ENCODE measurements at places on chromosomes 7 and 10. TPM values are rescaled to one million over a fixed set of nuclear protein-coding genes. Genes with fewer than 3 reads are reported as not detected.
A peak's percentile ranks its signal among the peaks of the same experiment; 100 is the strongest.

ARPC1B gene
- 821 TPM for polyA plus RNA-seq

GDF2 gene
- not detected for polyA plus RNA-seq

DNA sequence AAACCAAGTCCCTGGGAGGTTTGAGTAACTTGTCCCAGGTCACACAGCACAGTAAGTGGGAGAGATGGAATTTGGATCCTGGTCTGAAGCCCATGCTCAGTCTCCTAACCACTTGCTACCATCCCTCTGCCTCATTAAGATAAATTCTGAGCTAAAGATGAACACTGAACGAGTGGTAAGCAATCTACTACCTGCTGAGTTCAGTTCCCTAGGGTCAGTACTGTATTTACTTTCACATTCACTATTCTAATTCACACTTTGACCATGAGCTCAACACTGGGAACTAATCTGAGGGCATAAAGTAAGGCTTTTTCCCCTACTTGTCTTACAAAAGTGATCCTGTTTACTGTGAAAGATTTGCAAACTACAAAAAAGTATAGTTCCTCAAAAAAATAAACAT is 2.4 kb downstream of the UROS start:
- DNase-seq, result no peak

PLXNA4 gene
- 0.05 TPM for polyA plus RNA-seq

DNA sequence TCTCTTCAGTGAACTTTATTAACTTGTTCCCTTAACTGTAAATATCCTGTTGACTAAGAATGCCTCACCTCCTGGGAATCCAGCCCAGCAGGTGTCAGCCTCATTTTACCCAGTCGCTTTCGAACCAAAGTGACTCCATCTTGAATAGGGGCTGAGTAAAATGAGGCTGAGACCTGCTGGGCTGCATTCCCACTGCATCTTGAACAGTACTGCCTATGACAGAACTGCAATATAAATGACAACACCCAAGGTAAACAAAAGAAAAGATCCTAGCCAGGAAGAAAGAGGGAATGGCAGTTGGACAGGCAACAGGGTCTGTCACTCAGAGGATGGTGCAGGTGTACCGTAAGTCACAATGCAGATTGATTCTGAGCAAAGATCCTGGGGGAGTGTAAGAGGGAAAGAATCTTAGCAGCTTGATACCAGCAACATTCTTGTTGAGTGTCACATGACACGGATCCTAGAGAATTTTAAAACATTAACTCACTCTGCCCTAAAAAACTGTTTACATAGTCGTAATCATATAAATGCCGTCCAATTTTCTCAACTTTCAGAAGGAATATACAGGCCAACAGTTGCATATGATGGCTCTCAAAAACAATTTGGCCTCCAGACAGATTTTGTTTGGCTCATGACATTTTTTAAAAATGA is 4.4 kb upstream of the FAM107B start:
- no peak for DNase-seq

- no peak for DNase-seq
Observed at GRCh38 chr7:133358708-133359107, 105.8 kb downstream of the EXOC4 start.

AOAH gene
- polyA plus RNA-seq, result 59.2 TPM

DNA sequence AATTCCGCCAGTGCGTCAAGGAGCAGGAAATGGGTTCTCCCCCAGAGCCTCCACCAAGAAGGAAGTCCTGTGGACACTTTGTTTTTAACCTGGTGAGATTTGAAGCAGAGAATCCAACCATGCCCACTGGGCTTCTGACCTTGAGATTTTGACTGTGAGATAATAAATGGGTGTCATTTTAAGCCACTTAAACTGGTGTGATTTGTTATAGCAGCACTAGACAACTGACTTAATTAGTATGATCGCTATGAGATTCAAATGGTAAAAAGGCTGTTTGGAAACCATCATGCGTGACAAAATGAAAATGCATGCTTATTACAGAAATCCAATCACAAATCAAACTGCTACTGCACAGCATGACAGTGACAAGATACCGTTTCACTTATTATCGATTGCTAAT is 98.0 kb downstream of the ADAM12 start:
- no peak for DNase-seq

DNA sequence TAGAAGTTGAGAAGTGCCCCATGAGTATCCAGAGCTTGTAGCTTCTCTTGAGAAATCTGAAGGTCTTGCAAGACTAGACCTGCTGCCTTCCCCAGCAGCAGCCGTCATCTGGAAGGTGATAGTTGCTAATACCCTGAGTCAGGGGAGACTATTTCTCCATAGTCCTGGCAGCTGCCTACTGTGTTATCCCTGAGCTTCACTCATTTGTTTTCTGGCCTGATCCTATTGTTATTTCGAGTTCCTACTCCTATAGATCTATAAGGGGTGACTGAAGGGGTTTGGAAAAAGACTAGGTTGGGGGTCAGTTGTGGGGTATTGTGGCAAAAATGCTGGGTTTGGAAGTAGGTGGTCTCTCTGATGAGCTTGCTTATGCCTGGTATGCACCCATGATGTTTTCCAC is 297.8 kb downstream of the CNTNAP2 start:
- no peak for DNase-seq

GRCh38 chr7:15703732-15704131 is 17.2 kb upstream of the MEOX2 start:
- no peak for DNase-seq

DNA sequence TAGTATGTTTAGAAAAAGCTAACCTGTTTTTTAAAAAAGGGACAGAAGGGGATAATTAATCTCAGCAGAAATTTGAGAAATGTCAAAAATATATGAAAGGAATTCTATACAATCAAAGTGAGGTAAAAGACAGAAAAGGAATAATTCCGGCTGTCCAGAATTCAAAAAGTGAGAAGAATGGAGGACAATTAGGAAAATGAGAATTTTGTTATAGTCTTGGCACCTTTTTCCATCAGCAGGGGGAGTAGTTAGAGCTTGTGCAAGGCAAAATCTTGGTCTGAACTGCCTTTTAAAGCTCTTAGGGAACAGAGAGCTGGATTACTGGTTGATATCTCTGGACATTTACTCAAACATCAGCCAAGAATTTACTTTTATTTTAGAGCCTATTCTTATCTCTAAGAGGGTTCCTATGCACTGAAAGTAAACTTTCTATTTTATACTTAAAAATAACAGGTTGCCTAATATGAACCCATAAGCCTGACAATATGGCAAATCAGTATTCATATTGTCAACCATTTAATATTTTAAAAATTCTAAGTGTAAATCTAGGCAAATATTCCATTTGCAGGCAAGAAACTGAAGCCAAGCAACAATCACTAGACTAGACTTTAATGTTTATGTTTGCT is 185.6 kb downstream of the ANK3 start:
- DNase-seq, result no peak

- DNase-seq, result no peak
Observed at GRCh38 chr7:80869821-80870751, 48.8 kb downstream of the SEMA3C start.

GALNT17 gene
- not detected for polyA plus RNA-seq

GRCh38 chr7:132118641-132119040 is 457.6 kb downstream of the PLXNA4 start:
- no peak for DNase-seq

DNA sequence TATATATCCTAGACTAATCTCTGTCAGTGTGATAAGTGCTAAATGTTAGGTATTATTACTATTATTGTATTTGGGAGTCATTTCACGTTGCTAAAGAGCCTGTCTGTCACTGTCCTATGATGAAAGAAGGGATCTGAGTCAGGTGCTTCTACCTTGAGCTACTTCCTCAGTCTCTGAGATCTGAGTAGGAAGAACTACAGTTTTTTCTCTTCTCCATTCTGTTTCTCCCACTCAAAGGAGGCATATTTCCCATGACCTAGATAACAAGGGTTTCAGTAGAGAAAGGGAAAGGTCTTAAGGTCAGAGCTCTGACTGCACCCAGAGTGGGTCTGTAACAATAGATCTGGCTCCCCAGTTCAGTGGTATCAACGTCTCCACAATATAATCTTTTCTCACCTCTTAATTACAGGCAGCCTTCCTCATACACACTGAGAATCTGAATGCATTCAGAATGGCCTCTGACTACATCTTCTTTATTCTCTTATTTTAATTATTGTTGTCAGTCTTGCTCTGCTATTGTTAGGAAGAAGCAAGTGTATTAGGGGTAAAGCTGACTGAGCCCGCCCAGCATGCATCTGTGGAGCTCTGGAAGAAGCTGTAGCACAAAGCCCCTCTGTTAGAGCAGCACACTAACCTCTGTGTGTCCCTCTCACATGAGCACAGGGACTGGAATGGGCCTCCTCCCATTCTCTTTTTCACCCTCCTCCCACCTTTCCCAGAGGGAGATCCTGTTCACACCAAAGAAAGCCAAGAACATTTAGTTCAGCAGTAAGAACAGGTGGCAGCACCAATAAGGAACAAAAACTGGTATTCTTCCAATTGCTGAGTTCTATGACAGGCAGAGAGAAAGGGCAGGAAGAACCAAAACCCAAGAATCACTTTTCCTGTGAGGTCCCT is 38.1 kb downstream of the USP54 start:
- DNase-seq, result no peak

- DNase-seq, result peak; percentile 49
Observed at GRCh38 chr7:23373151-23374004, 74.2 kb downstream of the MALSU1 start.

CALML3 gene
- polyA plus RNA-seq, result not detected

- DNase-seq, result no peak
Observed at GRCh38 chr7:71229699-71230098, 97.8 kb downstream of the GALNT17 start.

- no peak for DNase-seq
Observed at GRCh38 chr7:27046854-27047549, 48.8 kb downstream of the HOXA1 start.

PLEKHA8 gene
- polyA plus RNA-seq, result 3.7 TPM

DNA sequence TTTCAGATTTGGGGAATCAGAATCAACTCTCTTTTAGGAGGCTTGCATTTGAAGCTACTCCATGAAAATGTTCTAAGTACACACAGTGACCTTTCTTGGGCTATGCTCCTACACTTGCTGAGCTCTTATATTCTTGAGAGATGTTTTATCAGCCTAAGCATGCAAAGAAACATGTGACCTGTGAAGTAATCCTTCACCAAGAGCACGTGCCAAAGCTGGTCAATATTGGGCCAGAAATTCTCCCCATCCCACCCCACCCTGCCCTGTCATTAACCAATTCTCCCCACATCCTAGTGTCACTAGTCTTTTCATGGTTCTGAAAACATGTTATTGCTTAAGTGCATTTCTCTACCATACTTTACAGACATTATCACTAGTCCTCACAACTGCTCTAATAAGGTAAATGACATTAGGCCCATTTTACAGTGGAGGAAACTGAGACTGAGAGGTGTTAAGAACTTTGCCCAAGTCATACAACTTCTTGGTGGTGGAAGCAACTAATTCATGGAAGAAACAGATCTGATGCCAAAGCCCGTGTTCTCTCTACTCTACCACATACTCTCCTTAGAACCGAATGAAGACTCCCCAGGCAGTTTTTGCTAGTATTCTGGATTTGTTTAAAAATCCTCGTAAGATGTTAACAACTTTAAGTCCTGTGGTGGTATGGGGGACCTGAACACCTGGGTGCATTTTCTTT is 200.6 kb downstream of the PTEN start:
- DNase-seq, result no peak

DNA sequence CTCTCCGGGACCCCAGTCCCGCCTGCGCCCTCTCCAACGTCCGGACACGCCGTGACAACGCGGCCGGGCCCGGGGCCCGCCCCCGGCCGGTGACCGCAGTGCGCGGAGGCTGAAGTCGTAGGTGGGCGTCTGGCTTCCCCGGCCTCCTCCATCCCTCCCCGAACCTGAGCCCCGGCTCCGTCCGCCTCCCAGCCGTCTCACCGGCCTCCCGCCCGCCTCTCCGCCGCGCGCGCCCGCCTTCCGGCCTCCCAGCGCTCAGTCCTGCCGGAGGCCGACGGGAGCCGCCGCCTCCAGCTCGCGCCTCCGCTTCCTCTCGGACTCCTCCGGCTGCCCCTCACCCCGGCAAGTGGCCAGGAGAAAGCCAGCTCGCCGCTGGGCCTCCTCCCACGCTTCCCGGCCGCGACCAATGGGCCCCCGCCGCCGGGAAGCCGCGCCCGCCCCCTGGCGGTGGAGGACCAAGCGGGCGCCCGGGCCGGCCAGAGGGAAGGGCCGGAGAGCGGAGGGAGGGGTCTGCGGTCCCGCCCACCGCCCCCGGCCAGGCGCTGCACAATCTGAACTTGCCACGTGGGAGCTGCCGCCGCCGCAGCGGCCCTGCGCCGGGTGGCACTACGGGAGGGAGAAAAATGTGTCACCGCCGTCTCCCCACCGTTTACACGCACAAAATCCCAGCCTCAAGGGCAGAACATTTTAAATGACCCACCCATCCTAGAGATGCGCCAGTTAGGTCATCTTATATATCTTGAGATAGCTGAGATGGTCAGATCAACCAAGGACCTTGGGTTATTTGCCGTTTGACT is at the start of gene FAM3C:
Gene FAM3C (minus strand): TSS at position 348 of the 797 bp plus-strand sequence. CDS start 13,339 bp downstream, outside the sequence.
- DNase-seq, result peak; percentile 79

GRCh38 chr7:105751054-105751453 is 125.3 kb downstream of the ATXN7L1 start:
- no peak for DNase-seq

TRIM74 gene
- polyA plus RNA-seq, result not detected

DNA sequence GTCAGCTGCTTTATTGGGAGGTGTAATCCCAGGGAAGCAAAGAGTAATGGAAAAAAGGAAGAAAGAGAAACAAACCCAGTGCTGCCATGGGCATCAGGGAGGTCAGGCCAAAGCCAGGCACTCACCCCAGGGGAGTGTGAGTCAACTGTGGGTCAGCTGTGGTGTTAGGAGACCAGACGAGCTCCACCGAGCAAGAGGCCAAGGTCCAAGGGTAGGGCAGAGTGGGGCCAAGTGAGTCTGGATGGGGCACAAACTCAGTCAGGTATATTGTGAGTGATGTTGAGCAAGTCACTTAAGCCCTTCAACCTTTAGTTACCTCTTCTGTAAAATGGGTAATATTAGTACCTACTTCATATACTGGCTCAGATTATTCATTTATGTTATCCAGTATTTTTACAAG is 30.4 kb upstream of the CDK13 start:
- DNase-seq, result no peak

DNA sequence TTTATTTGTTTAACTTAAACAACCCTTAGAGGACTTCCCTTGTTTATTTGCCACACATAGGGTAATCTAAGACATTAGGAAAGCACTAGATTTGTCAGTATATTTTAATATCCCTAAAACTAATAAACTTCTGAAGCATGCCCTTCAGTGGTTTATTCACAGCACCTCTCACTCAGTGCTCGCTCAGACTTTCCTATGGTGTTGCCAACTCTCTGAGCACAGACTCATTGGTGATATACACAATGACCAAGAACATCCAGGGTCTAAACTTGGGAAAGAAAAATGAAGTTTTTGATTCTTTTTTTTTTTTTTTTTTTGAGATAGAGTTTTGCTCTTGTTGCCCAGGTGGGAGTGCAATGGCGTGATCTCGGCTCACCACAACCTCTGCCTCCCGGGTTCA is 82.2 kb downstream of the RAB11FIP2 start:
- no peak for DNase-seq

SYT15 gene
- 0.05 TPM for polyA plus RNA-seq

DNA sequence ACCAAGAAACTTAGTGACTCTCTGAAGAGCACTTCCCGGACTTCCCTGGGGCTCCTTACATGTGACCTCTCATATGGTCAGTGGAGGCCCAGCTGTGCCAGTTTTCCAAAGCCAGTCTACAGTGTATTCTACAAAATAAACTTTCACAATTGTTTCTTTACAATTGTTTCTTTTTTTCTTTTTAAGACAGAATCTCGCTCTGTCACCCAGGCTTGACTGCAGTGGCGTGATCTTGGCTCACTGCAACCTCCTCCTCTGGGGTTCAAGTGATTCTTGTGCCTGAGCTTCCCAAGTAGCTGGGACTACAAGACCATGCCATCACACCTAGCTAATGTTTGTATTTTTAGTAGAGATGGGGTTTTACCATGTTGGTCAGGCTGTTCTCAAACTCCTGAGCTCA is 25.9 kb downstream of the CYP17A1 start:
- DNase-seq, result no peak

- no peak for DNase-seq
Observed at GRCh38 chr10:52485462-52485861, 171.4 kb downstream of the DKK1 start.

Data from CD8-positive, alpha-beta memory T cell (primary cell).